Heart right ventricle (tissue), 16 donors: ENCODE measurements at places on chromosomes 7 and 10.

DNA sequence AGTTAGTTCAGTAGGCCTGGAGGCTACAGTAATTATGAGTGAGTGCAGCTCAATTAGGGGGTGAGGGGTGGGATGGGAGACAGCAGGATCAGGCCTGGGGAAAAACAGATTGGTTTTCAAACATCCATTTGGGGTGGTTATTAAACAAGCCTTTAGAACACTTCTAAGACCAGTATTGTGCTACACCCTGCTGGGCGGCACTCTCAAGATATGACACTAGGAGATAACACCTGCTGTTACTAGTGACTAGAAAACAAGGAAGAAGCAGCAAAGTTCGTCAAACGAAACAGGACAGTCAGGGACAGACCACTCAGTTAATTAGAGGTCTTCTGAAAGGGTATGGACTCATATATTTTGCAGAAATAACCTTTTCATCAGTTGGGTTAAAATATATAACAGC lies 353.6 kb downstream of the PTEN start:
- DNase-seq, result no peak

- no peak for DNase-seq
Observed at GRCh38 chr7:132882714-132883428, 199.0 kb downstream of the CHCHD3 start.

DNA sequence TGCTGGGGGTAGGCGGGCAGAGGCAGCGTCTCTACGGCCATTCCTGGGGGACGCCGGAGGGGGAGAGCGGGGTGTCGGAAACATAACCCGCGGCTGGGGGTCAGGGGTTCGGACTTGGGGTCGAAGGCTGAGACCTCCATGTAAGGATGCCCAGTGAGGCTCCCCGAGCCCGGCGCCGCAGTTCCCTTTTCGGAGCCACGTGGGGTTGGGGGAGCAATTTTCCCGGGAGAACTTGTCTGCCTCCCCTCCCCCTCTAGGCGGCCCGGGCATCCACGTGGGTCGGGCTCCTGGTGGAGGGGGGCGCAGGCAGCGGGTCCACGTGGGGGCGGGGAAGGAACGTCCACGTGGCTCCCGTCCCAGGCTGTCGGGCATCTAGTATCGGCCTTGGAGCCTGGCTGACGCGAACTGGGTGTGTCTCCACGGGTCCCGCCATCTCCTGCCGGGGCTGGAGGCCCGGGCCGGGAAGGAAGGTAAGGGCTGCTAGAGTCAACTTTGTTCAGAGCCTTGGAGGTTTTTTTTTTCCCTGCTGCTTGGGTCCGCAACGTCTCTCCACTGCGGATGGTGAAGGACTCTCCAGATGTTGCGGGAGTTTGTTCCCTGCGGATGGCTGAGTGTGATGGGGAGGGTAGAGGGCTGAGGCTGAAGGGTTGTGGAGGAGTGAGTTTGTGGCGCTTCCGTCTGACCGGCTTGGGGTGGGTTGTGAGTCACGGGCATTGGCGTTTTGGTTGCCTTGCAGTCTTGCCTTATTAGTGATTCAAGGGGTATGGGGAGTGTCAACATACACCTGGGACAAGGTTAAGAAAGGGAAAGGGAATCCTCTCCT lies 744 bp downstream of the PPRC1 start:
- DNase-seq, result peak; percentile 67

DNA sequence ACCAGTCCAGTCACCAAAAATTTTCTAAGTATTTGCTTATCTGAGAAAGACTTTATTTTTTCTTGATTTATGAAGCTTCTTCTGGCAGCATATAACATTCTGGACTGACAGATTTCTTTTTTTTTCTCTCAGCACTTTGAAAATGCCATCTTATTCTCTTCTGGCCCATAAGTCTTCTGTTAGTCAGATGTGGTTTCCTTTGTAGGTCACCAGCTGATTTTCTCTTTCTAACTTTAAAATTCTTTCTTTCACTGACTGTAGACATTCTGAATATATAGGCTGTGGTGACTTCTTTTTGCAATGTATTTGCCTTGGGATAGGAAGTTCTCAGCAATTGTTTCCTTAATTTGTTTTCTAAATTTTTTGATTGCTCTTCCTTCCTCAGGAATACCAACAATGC lies 172.5 kb downstream of the CCDC7 start:
- DNase-seq, result no peak

GRCh38 chr7:36192053-36192824 lies 39.2 kb downstream of the EEPD1 start:
- no peak for DNase-seq

DNA sequence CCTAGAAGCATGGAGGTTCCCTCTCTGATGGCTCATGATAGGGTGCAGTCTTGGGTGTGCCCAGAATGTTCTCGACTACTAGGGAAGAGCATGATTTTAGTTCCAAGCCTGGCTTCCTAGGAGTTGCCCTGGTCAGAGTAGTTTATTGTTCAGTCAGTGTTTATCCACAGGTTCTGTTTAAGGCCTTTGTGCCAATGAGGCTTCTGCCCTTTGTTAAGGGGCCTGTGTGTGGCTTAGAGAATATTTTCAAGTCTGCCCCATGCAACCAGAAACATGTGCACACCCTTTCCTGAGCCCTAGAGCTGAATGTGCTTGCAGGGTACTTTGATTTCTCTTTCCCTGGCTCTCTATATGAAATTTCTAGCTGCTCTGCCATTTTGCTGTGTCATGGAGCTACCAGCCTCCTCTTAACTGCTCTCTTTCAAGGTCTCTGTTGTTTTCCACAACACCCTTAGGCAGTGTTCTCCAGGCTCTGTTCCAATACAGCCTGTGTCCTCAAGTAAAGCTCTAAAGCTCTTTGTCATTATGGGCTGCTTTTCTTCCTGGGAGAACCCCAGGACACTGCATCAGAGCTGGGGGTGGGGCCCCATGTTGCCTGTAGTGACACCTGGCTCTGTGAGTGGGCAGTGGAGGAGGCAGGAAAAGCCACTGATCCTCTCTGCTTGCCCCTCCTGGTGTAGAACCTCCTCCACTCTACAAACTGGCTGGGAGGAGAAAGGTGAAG lies 34.1 kb upstream of the TSPAN33 start:
- no peak for DNase-seq
